Activated CD4-positive, alpha-beta T cell treated with anti-CD3 and anti-CD28 coated beads for 24 hours (primary cell): ENCODE measurements at places on chromosomes 1 and 21.

GRCh38 chr1:205199090-205199930, 12.2 kb downstream of the DSTYK start:
- DNase-seq, result peak; percentile 32

- no peak for DNase-seq
Observed at GRCh38 chr1:157136133-157136532, 2.1 kb downstream of the ETV3 start.

- DNase-seq, result no peak
Observed at GRCh38 chr21:46039891-46040660, 57.8 kb upstream of the COL6A2 start.

DNA sequence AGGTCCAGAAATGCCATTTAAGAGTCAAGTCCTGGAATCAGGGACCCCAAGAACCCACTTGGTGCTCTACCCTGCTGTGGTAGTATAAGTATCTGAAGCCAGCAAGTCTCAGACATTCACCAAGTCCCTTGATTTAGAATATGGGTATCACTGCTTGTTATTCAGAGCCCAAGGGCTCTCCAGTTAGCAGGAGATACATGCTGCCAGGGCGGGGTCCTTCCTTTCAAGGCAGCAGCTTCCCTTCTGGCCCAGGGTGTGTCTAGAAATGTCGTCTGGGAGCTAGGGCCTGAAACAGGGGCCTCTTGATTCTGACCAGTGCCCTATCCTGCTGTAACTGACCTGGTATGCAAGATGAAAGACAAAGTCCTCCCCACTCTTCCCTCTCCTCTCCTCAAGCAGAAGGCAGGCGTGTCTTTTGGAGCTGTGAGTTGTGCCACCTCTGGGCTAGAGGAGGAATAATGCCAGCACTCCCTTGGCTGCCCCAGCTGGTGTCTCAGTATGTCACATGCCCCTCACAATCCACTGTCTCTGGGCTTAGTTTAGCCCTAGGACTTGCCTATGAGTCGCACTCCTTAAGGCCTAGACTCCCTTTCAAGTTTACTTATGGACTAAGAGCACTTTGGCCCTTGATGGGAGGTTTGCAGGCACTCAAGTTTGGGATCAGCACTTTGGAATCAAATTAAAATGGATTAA, 200.2 kb downstream of the MRPL39 start:
- DNase-seq, result no peak

DNA sequence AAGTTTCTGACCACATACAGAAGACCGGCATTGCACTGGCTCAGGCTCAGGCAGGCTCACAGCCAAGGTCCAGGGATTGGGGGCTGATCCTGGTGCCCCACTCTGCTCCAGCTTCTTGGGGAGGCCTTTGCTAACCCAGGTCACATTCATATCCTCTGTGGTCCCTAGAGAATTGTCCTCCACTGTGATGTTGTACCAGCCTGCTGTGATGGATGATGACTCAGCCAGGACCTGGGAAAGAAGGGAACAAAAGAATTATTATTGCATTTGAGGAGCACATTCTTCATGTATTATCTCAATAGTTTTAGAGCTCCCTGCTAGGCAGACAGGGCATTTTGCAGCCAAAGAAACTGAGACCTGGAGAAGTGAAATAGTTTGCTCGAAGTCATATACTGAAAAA, 114.3 kb upstream of the ETV3 start:
- no peak for DNase-seq

DNA sequence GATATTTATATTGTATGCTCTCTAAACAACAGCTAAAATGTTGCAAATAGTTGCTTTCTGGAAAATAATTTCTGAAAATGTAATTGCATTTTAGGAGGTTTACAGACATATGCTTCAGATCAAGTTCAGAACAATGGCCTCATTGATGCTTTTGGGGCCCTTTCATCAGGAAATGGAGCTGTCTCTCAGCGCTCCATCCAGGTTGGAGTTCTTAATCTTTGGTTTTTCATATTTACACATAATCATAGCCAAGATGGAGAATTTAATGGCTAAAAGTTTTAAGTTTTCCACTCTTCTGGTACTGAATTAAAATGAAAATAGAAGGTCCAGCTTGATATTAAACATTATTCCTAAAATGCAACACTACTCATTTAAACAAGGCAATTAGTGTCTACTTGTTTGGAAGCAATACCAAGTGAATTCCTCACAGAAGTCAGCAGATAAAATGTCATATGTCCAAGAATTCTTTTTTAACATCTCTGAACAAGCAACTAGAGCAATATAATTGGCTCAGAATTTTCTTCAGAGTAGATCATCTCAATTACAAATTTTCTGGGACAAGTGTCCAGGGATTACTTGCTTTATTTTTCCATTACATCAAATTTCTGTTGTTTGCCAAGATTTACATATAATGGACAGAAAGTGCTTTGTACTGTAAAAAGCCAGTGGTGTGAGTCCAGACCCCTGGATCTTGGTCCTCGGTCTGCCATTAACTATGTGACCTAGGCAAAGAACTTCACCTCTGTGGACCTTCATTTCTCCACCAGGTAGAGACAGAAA, 22.6 kb downstream of the CLCA1 start:
- DNase-seq, result no peak

GRCh38 chr1:242025681-242026080, 26.8 kb upstream of the MAP1LC3C start:
- no peak for DNase-seq

DNA sequence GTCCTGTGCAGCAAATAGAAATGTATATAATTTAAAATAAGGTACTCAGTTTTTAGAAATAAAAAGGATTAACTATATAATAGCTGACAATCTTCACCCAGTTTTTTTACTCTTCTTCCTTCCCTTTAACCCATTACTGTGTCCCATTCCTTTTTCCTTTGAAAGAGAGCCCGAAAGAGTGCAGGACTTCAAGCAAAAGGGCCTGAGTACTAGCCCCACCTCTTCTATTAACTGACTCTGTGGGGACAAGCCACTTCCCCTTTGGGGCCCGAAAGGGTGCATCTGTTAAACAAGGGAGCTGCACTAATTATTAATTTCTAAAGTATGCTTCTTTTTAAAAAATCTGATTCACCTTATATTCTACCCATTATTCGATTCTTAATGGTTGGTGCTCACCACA, 3.3 kb downstream of the USP24 start:
- no peak for DNase-seq

DNA sequence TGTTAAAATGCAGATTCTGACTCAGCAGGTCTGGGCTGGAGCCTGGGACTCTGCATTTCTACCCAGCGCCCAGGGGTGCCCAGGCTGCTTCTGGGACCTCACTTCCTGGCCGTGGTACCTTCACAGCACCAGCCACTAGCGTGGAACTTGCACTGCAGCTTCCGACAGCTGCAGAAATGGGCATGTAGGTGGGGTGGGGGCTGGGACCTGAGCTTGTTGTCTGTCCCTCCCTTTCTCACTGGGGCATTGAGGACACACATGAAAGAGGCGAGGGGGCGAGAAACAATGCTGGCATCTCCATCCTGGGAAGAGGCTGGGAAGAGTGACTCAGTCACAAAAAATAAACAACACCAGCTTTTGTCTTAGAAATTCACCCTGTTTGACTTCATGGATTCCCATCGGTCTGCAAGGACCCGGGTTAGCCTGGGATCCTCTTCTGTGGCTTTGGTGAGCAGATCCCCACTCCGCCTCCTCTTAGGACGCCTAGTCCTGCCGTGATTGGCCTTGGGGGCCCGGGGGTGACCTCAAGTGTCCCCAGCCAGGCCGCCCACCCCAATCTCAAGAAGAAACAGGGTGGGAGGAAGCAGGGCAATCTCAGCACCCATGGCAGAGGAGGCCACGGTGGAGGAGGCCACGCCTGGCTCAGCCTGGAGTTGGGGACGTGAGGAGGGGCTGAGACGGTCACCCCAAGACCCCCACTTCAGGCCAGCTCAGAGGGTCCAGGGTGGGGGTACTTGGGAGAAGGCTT, 29.9 kb upstream of the POFUT2 start:
- DNase-seq, result no peak
